ENCODE measurements at places on chromosomes 2 and 18.

GRCh38 chr2:46871976-46872381 lies 43.6 kb downstream of the MCFD2 start:
- DNase-seq = no peak

- DNase-seq = no peak
Measured at GRCh38 chr2:227973241-227973640, 101.8 kb downstream of the DAW1 start.

DNA sequence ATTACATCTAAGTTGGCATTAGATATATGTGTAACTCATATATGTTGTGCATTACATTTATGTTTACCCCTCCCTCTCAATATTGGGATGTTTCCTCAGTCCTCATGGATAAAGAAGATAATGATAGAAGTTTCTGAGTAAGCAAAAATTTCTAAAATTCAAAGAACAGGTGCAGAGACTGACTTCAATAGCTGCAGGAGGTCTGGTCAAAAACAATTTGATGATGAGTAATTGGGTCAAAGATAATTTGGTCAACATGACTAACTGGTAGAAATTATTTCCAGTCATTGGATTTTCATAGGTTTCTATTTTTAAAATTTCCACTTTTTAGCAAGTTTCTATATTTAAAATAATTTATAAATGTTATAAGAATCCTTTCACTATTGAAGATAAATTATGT lies 1130.9 kb upstream of the SLC39A10 start:
- DNase-seq = no peak

DNA sequence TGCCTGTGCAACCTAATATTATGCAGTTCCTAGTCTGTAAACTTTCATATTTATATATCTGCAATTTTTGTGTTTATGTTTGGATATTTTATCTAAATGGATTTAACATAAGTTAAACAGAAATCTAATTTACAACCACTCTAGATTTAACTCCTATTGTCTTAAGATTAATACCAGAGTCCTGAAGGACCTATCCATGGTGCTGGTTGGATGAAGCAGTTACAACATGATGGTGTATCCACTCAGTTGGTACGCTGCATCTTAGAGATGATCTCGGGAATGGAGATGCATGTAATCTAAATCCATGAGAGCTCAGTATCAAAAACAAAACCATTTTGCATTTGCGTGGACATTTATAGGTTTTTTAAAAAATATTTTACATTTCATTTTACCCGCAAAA lies 745.9 kb upstream of the SLC8A1 start:
- no peak for DNase-seq

- no peak for DNase-seq
Measured at GRCh38 chr2:64626146-64626809, 27.4 kb downstream of the SERTAD2 start.

GRCh38 chr2:237877576-237878307 lies 18.3 kb downstream of the RAMP1 start:
- no peak for DNase-seq

DNA sequence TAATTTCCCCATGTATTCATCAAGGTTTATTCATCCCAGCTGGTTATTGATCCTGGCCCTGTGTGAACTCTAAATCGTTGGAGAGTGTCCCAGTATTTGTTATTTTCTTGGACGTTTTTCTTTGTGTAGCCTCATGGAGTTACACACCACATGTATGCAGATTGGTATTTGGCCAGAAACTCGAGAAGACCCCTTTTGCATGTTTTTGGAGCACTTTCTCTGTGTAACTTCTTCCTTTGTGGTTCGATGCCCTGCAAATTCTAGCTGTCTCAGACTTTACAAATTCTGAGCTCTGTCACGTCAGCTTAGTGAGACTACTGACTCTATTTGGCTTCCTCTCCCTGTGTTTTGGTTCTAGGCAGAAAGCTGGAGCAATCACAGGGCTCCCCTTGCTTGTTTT lies 198.7 kb downstream of the MCFD2 start:
- DNase-seq = no peak

- no peak for DNase-seq
Measured at GRCh38 chr18:76997951-76998808, 134.4 kb downstream of the MBP start.

GRCh38 chr2:100924122-100924519 lies 78.0 kb upstream of the RPL31 start:
- no peak for DNase-seq

- DNase-seq = no peak
Measured at GRCh38 chr2:219078126-219078525, 17.4 kb upstream of the IHH start.

DNA sequence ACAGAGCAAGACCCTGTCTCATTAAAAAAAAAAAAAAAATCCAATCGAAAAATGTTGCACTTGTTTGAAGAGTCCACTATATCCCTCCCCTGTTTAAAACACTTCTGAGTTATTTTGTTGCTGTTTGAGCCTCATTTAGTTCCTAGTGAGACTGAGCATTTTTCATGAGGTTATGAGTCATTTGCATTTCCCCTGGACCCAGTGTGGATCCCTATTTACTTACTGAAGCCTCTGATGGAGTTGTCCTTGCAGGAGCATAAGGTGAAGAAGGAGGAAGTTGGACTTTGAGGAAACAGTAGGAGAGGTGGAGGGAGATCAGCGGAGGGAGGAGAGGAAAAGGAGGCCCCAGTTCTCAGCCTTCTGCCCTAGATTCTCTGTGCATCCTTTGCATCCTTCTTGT lies 5.1 kb downstream of the CXCR1 start:
- DNase-seq = no peak

DNA sequence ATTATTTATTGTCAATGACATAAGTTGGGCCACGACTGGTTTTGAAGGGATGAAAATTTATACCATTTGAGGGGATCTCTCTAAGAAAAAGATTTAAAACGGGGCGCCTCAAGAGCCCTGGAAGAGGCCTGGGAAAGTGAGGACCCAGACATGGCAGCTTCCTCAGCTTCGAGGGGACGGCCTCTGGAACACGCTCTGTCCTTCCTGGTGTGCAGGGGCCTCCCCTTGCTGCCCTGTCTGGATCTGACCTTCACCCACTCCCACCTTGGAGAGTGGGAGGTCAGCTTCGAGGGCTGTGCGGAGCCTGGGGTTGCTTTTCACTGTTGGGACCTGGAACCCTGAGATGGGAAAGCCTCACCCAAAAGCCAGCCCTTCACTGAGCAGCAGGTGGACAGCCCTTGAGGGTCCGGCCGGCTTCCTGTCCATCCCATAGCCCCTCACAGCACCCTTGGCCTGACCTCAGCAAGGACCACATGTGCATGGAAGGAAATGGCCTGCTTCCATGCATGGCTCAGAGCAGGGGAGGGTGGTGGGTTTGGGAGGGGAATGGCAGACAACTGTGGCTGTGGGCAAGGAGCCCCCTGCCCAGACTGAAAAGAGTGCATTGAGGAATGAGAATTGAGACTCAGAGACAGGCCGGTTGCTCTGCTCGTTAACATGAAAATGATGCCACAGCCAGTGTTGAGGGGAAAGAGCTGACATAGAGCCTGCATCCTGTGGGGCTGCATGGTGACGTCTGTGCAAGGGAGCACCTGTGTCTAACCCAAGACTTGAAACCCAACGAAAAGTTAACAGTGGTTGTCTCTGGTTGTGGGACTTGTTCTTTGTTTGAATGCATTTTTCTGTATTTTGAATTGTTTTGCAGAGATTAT lies 16.3 kb downstream of the FBLN7 start:
- peak; percentile 14 for DNase-seq

DNA sequence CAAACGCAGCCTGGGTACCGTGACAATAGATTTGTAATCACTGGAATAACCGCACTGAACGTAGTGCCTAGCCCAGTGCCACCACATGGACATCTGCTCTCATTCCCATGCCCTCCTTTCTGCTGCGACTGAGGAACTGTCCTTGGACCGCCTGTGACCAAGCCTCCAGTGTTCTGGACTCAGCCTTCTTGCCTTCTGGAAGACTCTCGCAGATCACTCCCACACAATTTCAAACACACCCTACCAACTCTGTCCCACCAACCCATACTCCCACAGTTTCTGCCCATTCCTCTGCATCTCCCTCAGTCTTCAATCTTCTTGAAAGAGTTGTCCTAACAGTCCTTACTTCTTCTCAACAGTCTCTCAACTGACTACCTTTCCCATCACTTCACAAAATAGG lies 2.1 kb downstream of the RNF149 start:
- DNase-seq = no peak

DNA sequence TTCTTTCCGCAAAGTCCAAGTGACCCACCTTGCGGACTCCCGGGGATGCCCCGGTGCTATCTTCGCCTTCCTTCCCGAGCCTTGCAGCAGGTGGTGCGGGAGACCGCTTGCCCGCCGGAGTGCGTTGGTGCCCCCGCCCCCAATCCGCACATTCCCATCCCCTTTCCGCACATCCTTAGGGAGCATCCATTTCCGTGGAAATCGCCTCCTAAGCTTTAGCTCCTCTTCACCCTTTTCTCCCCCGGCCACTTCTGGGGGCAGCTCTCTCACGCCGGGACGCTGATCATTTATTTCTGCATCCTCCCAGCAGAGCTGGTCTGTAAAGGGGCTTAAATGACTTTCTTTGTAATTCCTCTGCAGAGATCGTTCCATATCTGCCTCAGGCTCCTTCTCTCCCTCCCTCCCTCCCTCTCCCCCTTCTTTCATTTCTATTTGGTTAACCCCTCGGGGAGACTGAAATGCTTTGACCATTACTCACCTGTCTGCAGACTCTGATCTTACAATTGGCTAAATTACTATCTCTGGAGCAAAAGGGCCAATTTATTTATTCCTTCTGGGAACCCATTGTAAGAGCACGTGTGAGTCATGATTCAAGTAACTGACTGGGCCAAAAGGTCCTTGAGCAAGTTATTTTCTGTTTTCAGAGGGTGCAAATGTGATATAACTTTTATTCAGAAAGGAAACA lies 1.3 kb upstream of the LYPD1 start:
- no peak for DNase-seq

- DNase-seq = no peak
Measured at GRCh38 chr18:64017870-64018269, 48.0 kb downstream of the SERPINB8 start.

DNA sequence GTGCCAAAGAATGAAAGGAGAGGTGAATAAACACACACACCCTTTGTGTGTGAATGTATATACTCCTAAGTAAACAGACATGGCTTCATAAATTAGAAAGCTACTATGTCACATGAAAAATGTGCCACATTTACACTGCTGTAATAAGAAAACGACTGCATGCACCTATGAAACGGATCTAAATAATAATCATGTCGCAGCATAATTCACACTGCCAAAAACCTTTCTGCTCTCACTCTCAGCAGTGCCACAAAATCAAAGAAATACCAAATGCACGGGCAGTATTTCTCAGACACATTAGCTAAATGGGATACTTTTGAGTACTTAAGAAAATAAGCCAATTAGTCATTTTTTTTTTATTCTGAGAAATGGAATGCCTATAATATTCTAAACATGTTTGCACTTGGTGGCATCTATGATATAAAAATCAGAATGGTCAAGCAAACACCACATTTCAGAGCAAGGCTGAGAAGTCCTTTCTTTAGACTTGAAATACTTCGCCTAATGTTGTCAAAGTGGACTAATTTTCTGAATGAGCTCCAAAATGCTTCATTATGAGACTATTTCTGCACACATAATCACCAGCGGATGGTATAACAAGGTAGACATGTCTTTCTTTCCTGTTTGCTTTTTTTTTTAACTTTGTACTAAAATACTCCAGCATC lies 6.6 kb downstream of the BCL11A start:
- no peak for DNase-seq

DNA sequence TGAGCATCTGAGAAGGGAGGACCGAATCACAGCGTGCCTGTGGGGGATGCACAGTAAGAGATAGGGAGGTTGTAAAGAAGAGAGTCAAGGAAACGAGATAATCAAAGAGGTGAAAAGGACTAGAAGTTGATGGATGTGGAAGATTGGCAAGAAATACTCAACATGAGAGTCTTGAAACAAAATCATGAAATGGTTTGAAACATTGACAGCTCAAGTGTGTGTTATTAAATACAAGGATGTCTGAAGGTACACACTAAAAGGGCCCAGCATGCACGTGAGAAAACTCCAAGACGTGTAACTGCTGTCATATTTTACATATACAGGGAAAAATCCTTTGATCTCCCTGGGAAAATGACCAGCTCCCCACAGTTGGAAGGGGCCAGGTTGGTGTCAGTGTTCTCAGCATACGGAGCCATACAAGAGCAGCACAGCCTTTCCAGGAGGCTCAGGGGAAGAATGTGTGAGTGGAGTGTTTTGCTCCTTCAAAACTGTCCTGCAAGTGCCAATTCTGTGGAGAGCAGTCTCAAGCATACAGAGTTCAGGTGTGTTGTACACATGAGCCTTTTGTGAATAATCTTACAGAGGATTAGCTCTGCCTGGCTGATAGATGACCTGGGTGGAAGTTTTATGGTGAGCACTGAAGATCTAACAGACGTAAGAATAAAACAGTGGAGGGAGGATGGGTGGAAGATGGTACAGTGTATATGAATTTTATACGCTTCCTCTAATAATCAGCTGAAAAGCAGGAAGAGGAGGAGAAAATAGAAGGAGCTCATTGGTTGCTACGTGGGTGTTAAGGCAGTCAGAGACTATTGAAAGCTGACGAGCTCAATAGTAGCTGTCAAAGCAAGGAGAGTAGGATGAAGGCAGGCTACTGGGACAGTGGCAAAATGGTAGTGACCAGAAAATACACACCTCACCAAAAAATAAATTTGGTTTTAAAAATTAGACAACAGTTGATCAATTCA lies 126.8 kb downstream of the ATP9B start:
- DNase-seq = no peak

DNA sequence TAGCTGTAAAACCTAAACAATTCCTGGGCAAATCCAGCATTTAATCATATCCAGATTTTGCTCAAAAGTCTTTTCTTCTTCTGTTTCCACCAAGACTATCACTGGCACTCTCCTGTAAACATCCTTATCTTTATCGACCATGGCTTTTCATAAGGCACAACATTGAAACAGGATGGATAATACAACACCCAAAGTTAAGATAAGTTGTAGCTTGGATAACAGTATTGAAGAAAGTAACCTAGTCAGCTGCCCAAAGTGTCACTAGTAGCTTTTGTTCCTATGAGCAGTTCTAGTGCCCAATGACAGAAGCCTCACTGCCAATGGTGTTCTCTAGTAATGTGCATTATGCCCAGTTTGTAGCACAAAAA lies 22.3 kb downstream of the CCBE1 start:
- DNase-seq = no peak

GRCh38 chr2:142075826-142076225 lies 55.0 kb downstream of the LRP1B start:
- no peak for DNase-seq

DNA sequence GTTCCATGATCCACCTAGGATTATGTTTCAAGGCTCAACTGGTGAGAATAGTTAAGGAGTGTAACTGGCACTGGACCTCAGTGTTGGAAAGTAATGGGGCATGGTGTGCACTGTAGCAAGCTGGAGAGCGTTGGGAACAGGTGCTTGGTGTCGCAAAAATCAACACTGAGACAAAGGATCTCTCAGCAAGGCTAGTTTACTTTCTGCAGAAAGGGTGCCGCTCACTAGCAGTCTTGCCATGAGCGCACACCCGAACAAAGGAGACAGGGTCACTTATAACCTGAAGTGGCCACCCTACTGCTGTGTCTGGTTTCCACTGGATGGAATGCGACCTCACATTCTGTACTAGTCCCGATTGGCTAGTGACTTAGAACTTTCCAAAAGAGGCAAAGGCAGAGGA lies 133.2 kb downstream of the TMEM17 start:
- DNase-seq = no peak

- DNase-seq = peak; percentile 64
Measured at GRCh38 chr2:18520451-18521425, 39.7 kb downstream of the RDH14 start.

GRCh38 chr2:47269316-47270232 lies 114.5 kb upstream of the STPG4 start:
- no peak for DNase-seq
